Activated naive CD8-positive, alpha-beta T cell treated with anti-CD3 and anti-CD28 coated beads, Interleukin-2, amount 50 U/mL, for 24 hours (primary cell): ENCODE measurements at places on chromosomes 2 and 18.

DNA sequence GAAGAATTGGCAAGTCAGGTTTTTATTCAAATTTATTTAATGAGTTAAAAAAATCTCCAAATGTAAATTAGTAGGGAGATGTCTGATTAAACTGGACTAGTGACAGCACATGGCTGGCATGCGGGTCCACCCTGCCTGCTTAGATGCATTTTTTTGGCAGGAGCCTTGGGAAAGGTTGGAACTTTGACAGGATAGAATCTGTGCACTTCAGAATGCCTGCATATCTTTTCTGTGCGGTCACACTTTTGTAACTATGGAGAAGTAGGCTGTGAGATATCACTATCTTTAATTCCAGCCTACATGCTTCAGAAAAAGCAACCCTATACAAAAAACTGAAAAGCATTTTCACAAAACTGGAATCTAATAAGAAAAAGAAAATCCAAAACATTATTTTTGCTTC lies 317.8 kb downstream of the MBD2 start:
- DNase-seq = no peak

DNA sequence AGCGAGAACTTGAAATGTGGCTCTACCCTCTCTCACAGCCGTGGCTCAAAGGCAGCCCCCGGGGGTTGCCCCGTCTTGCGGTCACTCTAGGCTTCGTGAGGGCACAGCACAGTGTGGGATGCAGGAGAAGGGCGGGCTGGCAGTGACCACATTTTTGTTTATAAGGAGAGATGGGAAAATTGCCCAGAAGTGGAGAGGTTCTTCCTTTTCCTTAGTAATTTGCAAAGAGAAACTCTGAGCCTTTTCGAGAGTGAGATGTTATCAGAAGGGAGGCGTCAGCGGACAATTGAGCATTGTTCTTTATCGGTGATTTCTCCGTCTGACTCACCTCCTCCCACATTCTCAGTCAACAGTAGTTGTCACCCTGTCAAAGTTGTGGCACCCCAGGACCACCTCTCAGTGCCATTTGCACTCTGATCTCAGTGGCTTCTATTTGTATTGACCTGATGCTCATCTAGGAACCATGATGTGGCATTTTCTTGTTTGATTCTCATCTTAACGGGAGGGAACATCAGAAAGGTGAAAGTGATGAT lies 89.6 kb downstream of the ACAA2 start:
- peak; percentile 42 for DNase-seq

GRCh38 chr2:121160366-121160765 lies 124.6 kb downstream of the TFCP2L1 start:
- DNase-seq = no peak

GRCh38 chr2:193251909-193252308 lies 1057.2 kb upstream of the TMEFF2 start:
- no peak for DNase-seq

GRCh38 chr2:959457-959856 lies 8.8 kb downstream of the SNTG2 start:
- DNase-seq = no peak

DNA sequence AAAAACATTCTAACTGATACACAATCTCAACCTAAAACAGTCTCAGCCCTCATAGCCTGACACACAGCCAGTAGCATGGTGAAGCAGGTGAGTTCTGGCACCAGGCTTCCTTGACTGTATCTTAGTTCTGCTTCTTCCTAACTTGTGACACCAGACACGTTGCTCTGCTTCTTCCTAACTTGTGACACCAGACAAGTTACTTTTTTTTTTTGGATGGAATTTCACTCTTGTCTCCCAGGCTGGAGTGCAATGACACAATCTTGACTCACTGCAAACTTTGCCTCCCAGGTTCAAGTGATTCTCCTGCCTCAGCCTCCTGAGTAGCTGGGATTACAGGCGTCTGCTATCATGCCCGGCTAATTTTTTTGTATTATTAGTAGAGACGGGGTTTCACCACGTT lies 6.7 kb upstream of the ATG16L1 start:
- no peak for DNase-seq
